Activated CD8-positive, alpha-beta T cell treated with anti-CD3 and anti-CD28 coated beads, Interleukin-2, amount 10 ng/mL, durations not matched to agents 7 days and 5 days (primary cell): ENCODE measurements at places on chromosomes 16 and 17.

DNA sequence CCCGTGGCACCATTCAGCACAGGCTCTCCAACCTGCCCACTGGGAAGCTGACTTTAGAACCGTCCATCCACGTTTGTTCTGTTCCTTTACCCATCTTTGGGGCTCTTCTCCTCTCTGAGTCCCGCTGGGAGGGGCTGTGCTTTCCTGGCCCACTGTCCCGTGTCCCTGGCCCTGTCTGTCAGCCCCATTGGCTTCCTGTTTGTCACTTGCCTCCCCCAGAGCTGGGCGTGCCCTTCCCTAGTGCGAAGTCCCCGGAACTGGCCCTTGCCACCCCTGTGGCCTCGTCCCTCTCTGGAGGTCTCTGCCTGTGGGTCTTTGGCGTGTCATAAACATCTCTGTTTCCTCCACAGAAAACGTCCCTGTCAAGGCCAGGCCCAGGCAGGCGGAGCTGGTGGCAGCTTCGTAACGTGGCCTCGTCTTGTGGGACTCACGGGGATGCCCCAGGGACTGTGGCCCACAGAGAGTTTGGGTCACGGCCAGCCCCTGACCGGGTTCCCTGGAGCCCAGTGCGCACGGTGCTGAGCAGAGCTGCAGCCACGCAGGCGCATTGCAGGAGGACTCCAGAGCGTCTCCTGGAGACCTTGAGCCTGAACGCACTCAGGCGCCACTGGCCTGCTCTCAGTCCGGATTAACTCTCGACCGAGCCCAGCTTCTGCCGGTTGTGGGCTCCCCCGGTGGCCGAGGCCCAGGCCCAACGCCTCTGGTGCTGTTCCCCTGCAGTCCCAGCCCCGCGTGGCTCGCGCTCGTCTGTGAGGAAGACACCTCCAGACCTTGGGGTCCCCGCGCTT, 7.3 kb downstream of the CHMP6 start:
- H3K4me3 ChIP-seq = no peak overlapping the region
- H3K36me3 ChIP-seq = peaks cover 15% of the 10 kb centered on the region
- H3K27ac ChIP-seq = no peak overlapping the region
- peaks cover 20% of the 10 kb centered on the region for H3K27me3 ChIP-seq
- no peak for DNase-seq

GRCh38 chr16:88458773-88459235, 5.7 kb downstream of the ZFPM1 start:
- H3K27ac ChIP-seq = no peak overlapping the region
- H3K27me3 ChIP-seq = no peaks in the 10 kb centered on the region
- H3K4me1 ChIP-seq = peaks cover 38% of the 10 kb centered on the region
- no peak overlapping the region for H3K4me3 ChIP-seq

DNA sequence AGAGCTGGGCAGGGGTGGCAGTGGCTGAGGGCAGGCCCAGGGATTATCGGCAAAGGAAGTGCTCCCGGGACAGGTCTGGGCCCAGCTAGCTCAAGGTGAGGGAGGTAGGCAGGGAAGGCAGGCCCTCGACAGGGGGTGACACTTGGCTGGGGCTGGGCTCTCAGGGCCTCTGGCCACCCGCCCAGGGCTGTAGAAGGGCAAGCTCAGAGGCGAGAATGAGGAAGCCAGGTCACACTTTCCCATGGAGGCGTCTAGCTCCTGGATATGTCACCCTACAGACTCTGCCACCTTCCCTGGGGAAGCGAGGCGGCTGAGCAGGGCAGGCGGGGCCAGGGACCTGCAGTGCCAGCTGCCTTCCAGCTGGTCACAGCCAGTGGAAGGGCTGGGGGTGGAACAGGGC, 19.1 kb downstream of the FAM83G start:
- H3K27me3 ChIP-seq = no peaks in the 10 kb centered on the region
- no peak overlapping the region for H3K4me3 ChIP-seq
- H3K27ac ChIP-seq = no peak overlapping the region
- peaks cover 19% of the 10 kb centered on the region for H3K4me1 ChIP-seq
- DNase-seq = no peak
- no peaks in the 10 kb centered on the region for H3K36me3 ChIP-seq

GRCh38 chr16:74563828-74564263, 43.1 kb downstream of the GLG1 start:
- peaks cover 17% of the 10 kb centered on the region for H3K36me3 ChIP-seq
- H3K27ac ChIP-seq = no peak overlapping the region
- no peaks in the 10 kb centered on the region for H3K27me3 ChIP-seq
- no peak overlapping the region for H3K4me3 ChIP-seq

DNA sequence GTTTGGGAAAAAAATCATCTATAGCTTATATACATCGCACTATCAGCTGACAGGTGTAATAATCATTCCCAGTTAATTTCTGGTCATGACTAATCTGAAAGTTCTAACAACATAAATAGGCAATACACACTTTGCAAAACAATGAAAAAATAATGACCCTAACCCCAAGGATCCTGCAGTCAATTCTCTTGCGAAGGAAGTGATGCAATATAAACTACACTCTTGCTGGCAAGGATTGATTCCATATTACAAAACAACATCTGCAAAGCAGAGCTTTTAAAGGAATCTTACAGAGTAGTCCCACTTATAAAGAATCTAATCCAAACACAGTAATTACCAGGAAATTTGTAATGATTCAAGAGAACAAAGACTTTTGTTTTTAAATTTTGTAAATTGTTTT, 73.4 kb downstream of the MYO1D start:
- no peak for DNase-seq
- peaks cover 6% of the 10 kb centered on the region for H3K27me3 ChIP-seq
- peaks cover 5% of the 10 kb centered on the region for H3K4me1 ChIP-seq
- H3K36me3 ChIP-seq = no peaks in the 10 kb centered on the region
- no peak overlapping the region for H3K4me3 ChIP-seq
- H3K27ac ChIP-seq = no peak overlapping the region

- peaks cover 14% of the 10 kb centered on the region for H3K4me1 ChIP-seq
- no peak overlapping the region for H3K27ac ChIP-seq
- no peaks in the 10 kb centered on the region for H3K27me3 ChIP-seq
- DNase-seq = no peak
- peaks cover 17% of the 10 kb centered on the region for H3K36me3 ChIP-seq
- H3K4me3 ChIP-seq = no peak overlapping the region
These were observed 41.3 kb downstream of the GRIN2C start for GRCh38 chr17:74818291-74818938.

DNA sequence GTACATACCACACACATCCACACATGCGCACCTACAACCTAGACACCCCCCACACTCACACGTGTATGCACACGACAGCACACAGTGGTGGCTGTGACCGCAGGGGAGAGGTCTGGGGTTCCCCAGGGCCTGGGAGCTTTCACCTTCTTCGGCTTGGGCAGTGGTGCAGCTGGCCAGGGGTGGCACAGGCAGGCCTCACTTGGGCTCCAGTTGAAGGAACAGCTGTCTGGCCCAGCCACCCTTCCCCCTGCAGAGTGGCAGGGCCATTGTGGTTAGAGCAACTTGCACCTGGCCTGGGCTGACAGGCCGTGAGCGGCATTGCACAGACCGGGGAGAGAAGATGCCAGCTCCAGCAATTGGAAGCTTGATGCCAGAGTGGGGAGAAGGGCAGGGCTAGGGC, 114.5 kb upstream of the GSE1 start:
- no peaks in the 10 kb centered on the region for H3K36me3 ChIP-seq
- no peak overlapping the region for H3K4me3 ChIP-seq
- no peak overlapping the region for H3K27ac ChIP-seq
- H3K27me3 ChIP-seq = no peaks in the 10 kb centered on the region
- no peaks in the 10 kb centered on the region for H3K4me1 ChIP-seq

DNA sequence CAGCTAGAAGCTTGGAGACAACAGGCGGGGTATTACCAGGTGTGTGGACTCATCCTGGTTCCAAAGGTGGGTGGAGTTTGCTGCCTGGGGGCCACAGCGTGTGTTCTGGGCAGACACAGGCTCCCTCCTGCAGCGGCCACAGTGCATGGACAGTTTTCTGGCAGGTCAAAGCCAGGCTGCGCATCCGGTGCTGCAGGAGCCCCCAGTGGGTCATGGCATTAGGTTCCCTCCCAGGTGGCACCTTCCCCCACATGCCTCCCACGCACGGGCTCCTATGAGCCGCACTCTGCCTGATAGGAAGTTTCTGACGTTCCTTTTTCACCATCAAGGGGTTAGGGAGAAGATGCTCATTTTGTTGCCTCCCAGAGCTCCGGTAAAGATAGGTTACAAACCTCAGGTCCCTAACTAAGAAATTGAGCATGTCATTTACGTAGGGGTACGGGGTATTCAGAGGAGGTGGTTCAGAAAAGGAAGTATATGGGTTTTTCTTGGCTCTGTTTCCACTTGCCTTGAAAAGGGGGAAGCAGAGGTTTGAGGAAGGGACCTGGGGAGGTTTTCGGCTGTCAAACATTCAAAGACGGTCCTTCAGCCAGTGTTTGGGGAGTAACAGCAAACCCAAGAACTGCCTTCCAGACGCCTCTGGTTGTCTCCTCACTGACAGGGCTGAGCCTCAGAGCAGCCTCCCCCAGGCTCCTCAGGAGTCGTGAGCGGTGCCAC, 32.7 kb upstream of the NAT9 start:
- no peak overlapping the region for H3K27ac ChIP-seq
- no peak for DNase-seq
- no peaks in the 10 kb centered on the region for H3K27me3 ChIP-seq
- peaks cover 7% of the 10 kb centered on the region for H3K36me3 ChIP-seq
- H3K4me1 ChIP-seq = no peaks in the 10 kb centered on the region

DNA sequence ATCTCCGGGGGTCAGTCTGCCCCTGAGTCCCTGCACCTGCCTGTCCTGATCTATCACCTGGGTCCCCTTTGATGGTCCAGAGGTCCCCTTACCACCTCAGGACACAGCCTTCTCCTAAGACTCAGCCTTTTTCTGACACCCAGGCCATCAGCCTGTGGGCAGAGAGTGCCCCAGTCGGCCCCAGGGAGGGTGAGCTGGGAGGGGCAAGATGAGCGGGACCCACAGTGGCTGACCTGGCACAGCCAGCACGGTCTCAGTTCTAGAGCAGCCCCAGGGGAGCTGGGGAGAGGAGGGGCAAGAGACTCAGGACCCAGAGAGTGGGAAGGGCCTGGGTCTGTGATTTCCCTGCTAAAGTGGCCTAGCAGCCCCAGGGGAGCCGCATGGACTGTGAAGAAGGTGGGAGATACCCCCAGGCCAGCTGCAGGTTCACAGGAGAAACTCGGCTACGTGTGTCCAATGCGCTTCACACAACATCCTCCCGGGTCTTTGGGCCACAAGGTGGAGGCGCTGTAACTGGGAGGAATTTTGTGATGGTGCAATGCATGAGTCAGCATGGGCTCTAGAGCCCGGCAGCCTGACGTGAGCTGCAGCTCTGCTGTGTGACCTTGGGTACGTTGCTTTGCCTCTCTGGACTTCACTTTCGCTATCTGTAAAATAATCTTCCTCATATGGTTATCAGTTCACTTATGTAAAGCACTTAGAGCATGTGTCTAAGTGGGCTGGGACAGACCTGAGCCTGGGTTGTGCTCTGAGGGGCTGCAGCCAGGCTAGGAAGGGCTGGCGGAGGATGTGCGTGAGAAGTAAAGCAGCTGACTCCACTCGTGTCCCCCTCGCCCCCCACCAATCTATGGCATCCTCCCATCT, 67.2 kb upstream of the LHX1 start:
- H3K27me3 ChIP-seq = peaks cover 8% of the 10 kb centered on the region
- H3K4me3 ChIP-seq = no peak overlapping the region
- H3K36me3 ChIP-seq = no peaks in the 10 kb centered on the region
- no peak overlapping the region for H3K27ac ChIP-seq
- DNase-seq = no peak

DNA sequence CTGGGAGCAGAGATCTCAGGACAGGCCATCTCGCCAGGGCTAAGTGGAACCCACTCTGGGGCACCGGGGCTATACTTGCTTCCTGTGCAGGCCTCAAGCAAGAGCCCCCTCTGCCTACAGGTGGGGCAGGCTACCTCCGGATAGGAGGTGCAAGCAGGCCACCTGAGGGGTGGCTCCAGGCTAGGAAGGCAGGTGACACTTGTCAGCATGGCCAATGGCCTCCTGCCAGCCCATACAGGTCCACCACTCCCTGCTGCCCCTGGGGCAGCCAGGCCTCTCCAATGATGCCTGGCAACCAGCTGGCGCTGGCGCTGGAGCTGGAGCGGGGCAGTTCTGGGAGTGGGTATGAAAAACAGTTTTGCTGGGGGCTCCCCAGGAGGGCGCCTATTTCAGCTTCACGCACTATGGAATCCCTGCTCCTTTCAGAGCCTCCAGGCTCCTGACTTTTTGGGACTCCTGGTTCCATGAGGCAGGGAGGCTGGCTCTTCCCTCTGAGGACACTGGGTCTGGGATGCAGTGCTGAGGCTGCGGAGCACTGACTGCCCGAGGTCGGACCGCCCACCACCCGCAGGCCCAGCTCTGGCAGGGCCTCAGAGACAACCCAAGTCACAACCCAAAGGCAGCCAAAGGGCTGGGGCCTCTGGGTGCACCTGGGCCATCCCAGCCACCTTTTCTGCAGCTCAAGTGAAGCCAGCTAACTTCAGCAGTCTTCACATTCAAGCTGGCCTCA, 8.4 kb upstream of the SREBF1 start:
- H3K27ac ChIP-seq = no peak overlapping the region
- H3K4me1 ChIP-seq = peaks cover 59% of the 10 kb centered on the region
- no peak for DNase-seq

GRCh38 chr16:54336631-54337204, 50.1 kb upstream of the IRX3 start:
- H3K27ac ChIP-seq = no peak overlapping the region
- H3K4me3 ChIP-seq = no peak overlapping the region
- H3K4me1 ChIP-seq = no peaks in the 10 kb centered on the region
- no peak for DNase-seq
- H3K36me3 ChIP-seq = no peaks in the 10 kb centered on the region
